ENCODE measurements at places on chromosomes 3 and 15.

DNA sequence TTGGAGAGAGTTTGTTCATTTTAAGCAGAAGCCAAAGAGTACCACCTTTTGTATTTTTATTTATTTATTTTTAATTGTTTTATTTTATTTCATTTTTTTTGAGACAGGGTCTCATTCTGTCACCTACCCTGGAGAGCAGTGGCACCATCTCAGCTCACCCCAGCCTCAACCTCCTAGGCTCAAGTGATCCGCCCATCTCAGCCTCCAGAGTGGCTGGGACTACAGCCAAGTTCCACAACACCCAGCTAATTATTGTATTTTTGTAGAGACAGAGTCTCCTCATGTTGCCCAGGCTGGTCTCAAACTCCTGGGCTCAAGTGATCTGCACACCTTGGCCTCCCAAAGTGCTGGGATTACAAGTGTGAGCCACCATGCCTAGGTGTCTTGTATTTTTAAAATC lies 9.6 kb downstream of the CCR8 start:
- no peak for DNase-seq

GRCh38 chr15:64813075-64813474 lies 12.4 kb downstream of the PIF1 start:
- no peak for DNase-seq

GRCh38 chr3:135127946-135128470 lies 332.9 kb downstream of the EPHB1 start:
- DNase-seq, result no peak

- no peak for DNase-seq
Measured at GRCh38 chr3:106765342-106765741, 611.9 kb upstream of the CCDC54 start.

- no peak for DNase-seq
Measured at GRCh38 chr3:190492129-190492528, 21.8 kb upstream of the IL1RAP start.

DNA sequence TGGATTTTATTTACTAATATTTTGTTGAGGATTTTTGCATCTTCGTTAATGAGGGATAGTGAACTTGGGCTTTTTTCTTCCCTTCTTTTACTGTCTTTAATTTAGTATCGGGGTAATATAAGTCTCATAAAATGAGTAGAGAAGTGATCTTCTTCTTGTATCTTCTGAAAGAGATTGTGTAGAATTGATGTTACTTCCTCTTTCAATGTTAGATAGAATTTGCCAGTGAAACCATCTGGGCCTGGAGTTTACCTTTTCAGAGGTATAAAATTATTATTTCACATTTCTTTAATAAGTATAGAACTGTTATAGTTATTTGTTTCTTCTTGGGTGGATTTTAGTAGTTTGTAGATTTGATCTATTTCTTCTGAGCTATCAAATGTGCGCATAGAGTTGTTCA lies 7.8 kb downstream of the HESX1 start:
- DNase-seq, result no peak

- no peak for DNase-seq
Measured at GRCh38 chr15:84874981-84875699, 9.3 kb upstream of the SLC28A1 start.
